ENCODE measurements at places on chromosomes 1 and 21.

- DNase-seq: no peak
Observed at GRCh38 chr1:31027693-31028526, 37.6 kb downstream of the PUM1 start.

DNA sequence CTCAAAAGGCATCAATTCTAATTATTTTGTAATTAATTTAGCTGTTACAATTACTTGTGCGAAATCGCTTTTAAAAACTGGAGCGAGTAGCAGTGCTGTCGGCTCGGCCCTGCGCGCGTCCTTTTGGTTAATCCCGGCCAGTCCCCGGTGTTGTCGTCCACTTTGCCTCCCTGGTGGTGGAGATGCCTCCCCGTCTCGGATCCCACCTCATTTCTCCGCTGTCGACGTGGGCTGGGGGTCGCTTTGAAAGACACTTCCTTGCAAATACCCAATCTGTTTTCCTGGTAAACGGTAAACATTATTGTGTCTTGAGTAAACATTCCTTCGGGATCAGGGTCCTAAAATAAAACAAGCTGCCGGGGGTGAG, 3.7 kb downstream of the FOXD3 start:
- DNase-seq: no peak

DNA sequence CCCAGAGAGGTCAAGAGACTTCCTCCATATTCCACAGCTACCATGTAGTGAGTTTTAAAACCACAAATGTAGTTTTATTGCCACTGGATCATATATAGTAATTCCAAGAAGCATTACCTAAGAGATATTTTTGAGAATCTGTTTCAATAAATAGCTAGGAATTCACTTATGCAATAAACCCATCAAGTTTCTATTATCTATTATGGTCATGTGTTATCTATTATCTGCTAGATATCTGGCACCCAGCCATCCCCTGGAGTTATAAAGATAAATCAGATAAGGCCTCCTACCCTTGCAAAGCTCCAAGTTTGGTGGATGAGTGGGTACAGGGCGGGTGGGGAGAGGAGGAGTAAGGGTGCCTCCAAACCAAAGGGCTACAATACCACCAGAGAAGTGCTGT, 10.3 kb upstream of the VWA5B1 start:
- peak; percentile 78 for DNase-seq

GRCh38 chr1:16017461-16018303, at the start of gene HSPB7:
HSPB7 (minus strand) TSS chr1:16018043; CDS start chr1:16017963, 80 bp downstream.
- DNase-seq: peak; percentile 64

DNA sequence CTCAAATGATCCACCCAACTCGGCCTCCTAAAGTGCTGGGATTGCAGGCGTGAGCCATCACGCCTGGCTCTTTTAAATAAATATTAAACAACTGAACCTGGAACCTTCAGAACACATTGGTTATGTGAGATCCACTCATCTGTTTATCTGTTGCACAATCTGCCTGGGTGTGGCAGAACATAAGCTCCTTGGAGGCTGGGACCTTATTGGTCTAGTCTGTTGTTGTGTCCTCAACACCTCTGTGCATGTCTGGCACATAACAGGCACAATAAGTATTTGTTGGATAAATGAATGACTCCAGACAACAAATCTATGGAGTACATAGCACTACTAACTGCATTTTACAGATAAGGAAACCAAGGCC, 4.1 kb upstream of the NBL1 start:
- DNase-seq: no peak

DNA sequence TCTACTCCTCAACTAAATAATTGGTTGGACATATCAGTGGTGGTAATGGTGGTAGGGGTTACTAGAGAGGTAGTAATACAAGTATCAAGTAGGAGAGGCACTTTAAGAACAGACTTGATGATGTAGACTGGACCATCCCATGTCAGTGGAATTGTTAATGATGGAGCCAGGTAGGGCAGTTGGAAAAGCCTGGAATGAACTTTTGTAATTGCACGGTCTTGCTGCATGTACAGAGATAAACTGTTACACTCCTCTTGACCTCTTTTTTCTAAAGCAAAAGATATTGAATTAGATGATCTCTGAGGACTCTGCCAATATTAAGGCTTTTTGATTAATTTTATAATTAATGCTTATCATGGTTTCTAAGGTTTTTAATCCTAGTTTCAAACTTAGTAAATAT, 5.8 kb downstream of the HMGCS2 start:
- no peak for DNase-seq

- no peak for DNase-seq
Observed at GRCh38 chr1:241167121-241167630, 189.8 kb downstream of the RGS7 start.

DNA sequence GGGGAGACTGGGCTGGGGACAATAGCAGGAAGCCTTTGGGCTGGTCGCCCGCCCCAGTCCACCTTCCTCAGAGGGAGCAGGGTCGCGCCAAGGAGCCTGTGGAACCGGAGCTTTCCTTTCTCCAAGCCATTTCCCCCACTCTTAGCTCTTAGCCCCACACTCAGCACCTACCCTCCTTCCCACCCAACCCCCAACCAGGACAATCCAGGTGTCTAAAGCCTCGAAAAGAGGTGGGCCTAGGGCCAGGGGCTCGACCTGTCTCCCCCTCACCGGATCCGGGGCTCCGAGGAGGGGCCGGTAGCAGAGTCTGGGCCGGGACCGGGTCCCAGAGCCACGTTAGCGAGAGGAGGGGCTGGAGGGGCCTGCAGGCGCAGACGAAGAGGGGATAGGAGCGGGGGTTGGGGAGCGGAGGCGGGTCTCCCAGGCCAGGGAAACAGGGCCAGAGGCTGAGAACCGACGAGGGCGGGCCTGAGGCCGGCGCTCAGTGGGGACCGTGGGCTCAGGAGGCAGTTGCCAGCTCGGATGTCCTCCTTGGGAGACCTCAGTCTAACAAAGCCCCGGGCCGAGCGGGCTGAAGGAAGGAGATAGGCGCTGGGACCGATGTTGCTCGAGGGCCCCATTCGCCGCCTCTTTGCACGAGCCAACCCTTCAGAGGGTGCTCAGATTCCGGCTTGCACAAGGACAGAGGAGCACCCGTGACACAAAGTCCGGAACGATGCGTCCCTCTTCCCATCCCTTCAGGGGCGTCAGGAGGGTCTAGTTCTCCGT, 943 bp downstream of the SEMA6C start:
- peak; percentile 21 for DNase-seq

- DNase-seq: no peak
Observed at GRCh38 chr1:81446000-81446669, 354.6 kb upstream of the ADGRL2 start.

DNA sequence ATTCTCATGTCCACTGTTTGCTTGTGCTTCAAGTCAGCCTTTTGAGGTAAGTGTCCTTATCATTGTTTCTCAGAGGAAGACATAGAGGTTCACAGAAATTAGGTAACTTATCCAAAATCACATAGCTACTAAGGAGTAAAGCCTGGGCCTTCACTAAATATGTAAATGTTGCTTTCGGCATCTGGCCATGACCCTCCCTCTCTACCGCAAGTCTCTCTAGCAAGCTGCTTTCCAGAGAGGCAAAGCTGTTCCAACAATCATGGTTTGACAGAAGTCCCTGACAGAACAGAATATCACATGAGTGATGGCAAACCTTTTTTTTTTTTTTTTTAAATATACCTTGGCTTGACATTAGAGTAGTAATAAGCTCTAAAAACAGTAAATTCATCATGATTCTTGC, 94.5 kb upstream of the F3 start:
- DNase-seq: no peak

GRCh38 chr1:239432255-239432654, 45.9 kb downstream of the CHRM3 start:
- DNase-seq: no peak

GRCh38 chr1:229127301-229127700, 143.6 kb upstream of the RAB4A start:
- peak; percentile 29 for DNase-seq

GRCh38 chr1:23344987-23345472, 946 bp upstream of the HNRNPR start:
- peak; percentile 18 for DNase-seq

- DNase-seq: peak; percentile 98
Observed at GRCh38 chr1:111743679-111744101, 4.5 kb upstream of the INKA2 start.

- no peak for DNase-seq
Observed at GRCh38 chr1:219149953-219150352, 23.7 kb upstream of the LYPLAL1 start.

- peak; percentile 77 for DNase-seq
Observed at GRCh38 chr1:167936930-167937708, at the start of gene MPC2. MPC2 (minus strand) TSS chr1:167937072; CDS start chr1:167935841, 1,231 bp downstream.

DNA sequence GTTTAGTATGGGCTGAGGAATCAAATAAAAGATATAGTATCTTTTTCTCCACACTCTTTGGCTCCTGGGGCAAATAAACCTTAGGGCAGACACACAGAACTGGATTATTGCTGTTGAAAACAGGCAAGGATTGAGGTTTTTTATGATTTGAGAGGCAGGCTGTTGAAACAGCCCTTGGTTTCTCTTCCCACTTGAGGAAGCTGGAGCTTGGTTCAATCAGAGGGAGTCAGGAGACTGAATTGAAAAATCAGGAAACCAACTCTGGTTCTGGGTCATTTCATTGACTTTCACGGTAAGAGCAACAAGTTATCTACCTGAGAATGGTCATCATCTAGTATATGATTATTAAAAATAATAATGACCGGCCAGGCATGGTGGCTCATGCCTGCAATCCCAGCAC, 108.4 kb downstream of the CNIH3 start:
- DNase-seq: no peak

DNA sequence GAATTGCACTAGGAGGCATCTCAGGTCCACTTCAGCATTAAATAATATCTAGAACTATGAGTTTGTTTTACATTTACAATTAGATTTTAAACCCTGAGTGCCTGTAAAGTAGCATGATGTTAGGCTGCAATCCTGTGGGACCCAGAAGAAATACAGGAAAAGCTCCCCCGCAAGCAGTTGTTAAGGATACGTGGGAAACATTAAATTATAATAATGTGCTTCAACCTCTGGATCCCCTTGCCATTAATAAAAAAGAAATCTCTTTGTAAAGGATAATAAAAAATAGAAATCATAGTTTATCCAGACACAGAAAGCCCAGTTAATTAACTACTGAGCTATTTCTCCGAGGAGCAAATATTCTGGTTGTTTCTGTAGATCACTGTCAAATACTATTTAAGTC, 106.0 kb downstream of the PCNX2 start:
- no peak for DNase-seq

DNA sequence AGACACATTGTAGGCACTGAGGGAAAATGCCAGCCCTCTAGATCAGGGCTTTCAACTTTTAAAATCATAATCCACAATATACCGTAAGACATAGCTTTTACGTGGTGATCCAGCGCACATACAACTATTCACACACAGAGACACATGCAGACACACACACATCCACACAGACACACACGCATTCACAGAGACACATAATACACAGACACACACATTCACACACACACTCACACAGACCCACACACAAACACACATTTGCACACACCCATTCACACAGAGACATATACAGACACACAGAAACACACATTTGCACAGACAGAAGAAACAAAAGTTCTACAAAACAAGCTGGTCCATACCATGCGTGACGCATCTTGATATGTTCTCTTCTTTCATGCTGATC, 244.5 kb downstream of the RHOU start:
- no peak for DNase-seq

- DNase-seq: no peak
Observed at GRCh38 chr1:239795304-239795703, 296.4 kb upstream of the FMN2 start.

- DNase-seq: no peak
Observed at GRCh38 chr1:203455706-203456105, 19.9 kb upstream of the PRELP start.

GRCh38 chr1:212482637-212483441, 50.1 kb downstream of the NENF start:
- DNase-seq: peak; percentile 67

Data from EL (cell line).